ENCODE measurements at places on chromosomes 1 and 21.

DNA sequence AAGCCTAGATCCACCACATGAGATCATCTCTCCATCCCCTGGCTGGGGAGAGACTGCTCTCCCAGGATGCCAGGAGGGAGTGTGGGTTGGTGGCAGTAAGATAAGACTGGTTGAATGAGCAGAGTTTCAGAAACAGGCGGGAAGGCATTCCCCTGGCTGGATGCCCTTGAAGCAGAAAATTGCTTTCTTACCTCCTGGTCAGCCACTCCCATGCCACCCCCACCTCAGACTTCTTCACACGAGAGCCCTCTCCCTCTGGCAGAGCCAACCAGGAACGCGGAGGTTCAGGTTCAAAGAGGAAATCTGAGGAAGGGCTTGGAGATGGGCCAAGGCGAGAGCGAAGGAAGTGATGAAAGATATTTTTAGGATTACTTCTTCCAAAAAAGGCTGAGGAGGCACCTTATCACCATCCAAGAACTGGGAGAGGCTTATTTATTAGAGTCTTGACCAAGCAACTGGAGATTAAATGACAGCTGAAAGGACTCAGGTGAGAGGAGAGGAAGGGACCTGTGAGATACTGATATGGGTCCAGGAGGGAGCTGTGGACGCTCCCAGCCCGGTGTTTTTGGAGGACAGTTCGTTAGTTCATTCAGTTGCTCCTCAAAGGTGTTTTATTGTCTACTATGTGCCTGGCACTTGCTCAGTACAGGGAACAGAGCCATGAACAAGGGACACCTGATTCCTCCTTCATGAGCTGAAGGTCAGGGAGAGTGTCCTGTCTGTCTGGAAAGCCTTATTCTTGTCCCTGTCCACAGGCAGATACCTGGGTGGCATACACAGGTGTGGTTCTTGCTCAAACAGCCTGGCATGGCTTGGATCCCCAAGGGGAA, 18.9 kb upstream of the SLC26A9 start:
- DNase-seq = no peak

DNA sequence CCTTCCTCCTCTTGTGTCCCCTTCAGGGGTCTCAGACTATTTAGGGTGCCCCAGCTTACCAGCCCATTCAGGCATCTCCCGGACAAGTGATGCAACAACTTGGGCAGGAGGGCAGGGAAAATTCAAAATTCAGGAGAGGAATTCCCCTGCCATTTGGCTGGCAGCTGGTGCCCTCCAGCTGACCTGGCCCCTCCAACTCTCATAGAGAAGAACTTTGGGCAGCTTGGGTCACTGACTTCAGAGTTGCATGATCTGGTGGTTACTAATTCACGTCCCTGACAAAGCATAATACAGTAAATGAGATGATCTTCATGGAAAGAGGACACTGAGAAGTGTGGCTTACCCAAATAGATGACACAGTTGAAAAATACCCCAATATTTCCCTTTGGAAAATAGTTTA, at the start of gene FCAMR:
Gene FCAMR (minus strand): TSS at position 15 of the 400 bp plus-strand sequence. CDS start 335 bp downstream, outside the sequence.
- DNase-seq = no peak

DNA sequence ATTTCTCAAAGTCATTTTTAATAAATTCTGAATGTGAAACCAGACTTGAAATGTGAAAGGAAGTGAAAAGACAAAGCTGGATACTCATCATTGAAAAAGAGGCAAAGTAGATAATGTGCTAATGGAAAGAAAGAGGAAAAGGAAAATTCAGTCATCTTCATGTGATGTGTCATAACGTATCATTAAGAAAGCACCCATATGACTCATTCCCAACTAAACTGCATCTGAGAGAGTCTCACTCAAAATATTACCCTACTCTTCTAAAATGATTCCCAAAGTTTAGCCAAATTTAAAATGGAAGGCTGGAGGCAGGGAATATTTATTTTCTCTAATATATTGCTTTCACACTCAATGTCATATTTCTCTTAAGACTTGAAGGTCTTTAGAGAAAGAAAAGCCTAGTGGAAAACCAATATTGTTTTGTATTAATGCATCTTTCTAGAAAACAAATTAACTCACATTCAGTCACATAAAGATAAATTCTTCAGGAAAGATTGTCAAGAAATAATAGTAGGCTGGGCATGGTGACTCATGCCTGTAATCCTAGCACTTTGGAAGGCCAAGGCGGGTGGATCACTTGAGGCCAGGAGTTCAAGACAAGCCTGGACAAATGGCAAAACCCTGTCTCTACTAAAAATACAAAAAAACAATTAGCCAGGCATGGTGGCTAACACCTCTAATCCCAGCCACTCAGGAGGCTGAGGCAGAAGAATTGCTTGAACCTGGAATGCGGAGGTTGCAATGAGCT, 129.9 kb downstream of the SLC30A10 start:
- DNase-seq = no peak

GRCh38 chr1:241186716-241187115, 170.3 kb downstream of the RGS7 start:
- DNase-seq = no peak

GRCh38 chr1:64515427-64515826, 45.5 kb downstream of the CACHD1 start:
- DNase-seq = no peak

GRCh38 chr1:154496383-154496782, 5.6 kb upstream of the TDRD10 start:
- DNase-seq = no peak

DNA sequence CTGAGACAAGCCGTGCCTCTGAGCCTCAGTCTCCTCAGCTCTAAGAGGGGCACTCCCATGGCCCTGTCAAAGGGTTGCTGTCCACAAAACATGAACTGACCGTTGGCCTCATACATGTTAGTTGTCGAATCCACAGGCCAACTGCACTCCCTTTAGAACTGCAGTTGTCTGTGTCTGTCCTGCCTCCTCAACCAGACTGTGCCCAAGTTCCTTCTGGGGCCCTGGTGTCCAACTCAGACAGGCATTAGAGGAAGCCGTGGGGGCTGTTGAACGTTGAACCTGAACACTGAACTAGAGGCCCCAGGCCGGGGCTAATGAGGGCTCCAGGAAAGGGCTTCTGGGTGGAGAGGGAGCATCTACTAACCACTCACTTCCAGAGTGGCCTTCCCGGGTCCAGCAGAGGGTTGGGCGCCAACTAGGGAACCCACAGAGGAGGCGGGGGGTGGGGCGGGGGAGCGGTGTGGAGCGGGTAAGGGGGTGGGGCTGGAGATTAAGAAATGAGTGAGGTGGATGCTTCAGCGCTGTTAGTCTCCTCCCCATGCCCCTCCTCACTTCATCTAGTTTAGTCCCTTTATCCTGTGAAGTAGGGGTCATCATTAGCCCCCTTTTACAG, at the start of gene RAB42:
Gene RAB42 (plus strand): TSS at position 558 of the 613 bp plus-strand sequence. CDS start 247 bp downstream, outside the sequence.
- no peak for DNase-seq

- no peak for DNase-seq
These were observed 102.7 kb downstream of the RASAL2 start for GRCh38 chr1:178196631-178197030.

DNA sequence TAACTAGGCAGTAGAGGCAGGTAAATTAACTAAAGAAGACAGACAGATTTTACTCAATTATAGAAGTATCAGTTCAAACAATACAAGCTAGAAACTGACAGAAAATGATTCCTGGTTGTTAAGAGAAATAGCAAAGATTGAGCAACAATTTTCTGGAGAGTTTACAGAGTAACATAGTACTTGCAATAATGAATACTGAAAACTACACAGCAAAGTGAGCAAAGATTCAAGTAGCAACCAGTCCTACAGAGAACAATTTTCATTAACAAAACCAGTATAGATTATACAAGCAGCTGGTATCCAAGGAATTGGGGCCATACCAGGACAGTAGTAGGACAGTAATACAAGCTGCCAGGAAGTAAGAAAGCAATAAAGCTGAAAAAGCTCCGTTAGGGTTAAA, 37.6 kb downstream of the EYA3 start:
- no peak for DNase-seq
